CD4-positive, alpha-beta T cell treated with Interleukin-1 beta for 1 hour (primary cell): ENCODE measurements at places on chromosomes 2 and 18.

GRCh38 chr2:120466704-120467054 lies 120.7 kb downstream of the INHBB start:
- no peak for DNase-seq

GRCh38 chr18:6414723-6415417 lies at the start of gene L3MBTL4:
Gene L3MBTL4 (minus strand): TSS chr18:6414911. CDS start chr18:6311625, 103,286 bp downstream.
- no peak for DNase-seq

DNA sequence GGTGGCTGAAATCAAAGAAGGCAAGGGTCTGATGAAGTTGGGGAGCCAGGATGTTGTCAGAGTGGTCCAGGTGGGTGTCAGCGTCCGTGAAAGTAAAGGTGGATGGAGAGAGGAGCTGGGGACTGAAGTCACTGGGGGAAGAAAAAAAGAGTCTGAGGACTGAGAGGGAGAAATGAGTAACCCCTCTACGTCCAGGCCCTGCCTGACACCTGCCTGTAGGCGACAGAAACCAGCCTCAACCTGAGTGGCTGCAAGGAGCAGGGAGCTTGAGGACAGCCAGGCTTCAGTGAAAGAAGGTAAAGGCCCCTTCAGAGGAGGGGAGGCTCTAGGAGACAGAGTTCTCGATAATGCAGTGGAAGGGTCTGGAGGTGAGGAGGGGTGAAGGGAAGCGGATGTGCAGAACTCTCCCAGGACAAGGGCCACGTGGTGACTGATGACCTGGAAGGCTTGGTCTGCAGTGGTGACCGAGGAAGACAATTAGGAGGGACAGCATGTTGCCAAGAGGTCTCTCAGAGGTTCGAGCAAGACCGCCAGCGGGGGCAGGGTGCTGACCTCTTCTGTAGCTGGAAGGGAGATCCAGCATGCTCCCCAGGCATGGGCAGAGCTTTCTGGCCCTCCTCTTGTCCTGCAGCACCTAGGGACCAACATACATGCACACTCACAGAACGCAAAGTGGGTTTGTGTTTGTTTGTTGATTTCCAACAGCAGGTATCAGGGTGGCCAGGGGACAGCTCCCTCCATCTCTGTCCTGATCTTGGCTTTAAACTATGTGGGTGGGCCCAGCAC lies 86.6 kb upstream of the TMEM247 start:
- no peak for DNase-seq

GRCh38 chr18:47606526-47606925 lies 323.9 kb downstream of the SMAD2 start:
- DNase-seq = no peak

GRCh38 chr2:41836948-41837347 lies 210.9 kb upstream of the PKDCC start:
- DNase-seq = no peak

- no peak for DNase-seq
These were observed 311.6 kb downstream of the IRS1 start for GRCh38 chr2:226488034-226488433.

- DNase-seq = no peak
These were observed 152.7 kb upstream of the ARHGAP28 start for GRCh38 chr18:6576718-6577375.

DNA sequence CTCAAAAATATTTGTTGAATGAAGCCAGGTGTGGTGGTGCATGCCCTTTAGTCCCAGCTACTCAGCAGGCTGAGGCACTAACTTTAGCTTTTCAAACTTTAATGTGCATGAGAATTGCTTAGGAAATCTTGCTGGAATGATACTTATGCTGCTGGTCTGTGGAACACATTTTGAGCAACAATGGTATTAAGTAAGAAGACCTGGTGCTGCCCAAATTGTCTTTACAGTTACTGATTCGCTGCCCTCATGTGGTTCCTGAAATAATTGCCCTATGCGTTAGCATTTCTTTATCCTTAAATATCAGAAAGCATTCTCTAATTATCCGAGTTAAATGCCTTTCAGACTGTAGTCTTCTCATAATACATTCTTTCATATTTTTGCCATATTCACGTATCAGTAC lies 76.0 kb upstream of the SESTD1 start:
- no peak for DNase-seq
